ENCODE measurements at places on chromosomes 3 and 15.

- no peak for DNase-seq
These were observed 28.6 kb downstream of the LRTM1 start for GRCh38 chr3:54899273-54899672.

- peak; percentile 49 for DNase-seq
These were observed 140.5 kb upstream of the CADPS start for GRCh38 chr3:63015614-63016309.

DNA sequence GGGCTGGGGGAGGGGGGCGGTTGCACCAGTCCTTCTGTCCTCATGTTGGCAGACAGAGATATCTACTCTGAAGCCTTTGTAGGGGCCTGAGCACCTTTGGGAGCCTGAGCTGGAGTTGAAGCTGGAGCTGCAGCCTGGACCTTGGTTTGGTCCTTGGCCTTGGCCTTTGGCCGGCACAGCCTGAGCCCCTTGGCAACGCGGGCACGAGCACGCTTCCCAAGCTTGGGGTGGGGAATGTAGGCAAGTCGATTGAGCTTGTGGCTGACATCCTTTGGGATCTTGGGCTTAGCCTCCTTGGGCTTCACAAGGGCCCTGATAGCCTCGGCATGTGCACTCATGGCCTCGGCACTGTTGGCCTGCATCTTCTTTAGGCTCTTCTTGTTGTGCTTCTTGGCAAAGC, 8.1 kb upstream of the ST6GAL1 start:
- DNase-seq, result peak; percentile 10

- DNase-seq, result peak; percentile 97
These were observed at the start of gene SPSB4 for GRCh38 chr3:141050576-141051442. Gene SPSB4 (plus strand): TSS chr3:141051347. CDS start chr3:141066105, 14,758 bp downstream.

DNA sequence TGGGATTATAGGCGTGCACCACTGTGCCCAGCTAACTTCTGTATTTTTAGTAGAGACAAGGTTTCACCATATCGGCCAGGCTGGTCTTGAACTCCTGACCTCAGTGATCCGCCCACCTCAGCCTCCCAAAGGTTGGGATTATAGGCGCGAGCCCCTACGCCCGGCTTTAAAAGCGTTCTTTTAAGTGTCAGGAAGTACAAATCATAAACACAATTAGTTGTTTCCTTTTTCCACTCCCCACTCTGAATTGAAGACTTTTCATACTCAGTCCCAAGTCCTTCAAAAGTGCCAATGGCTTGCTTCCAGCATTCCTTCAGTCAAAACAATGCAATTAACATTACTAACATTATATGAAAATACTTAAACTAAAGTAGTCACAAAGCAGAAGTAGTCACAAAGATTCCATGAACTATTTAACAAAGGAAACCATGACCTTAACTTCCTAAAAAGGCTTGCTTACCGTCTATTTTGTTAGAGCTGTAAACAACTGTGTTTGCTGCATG, 8.1 kb downstream of the WDR82 start:
- DNase-seq, result no peak

- DNase-seq, result no peak
These were observed 13.4 kb downstream of the SPICE1 start for GRCh38 chr3:113501597-113501996.

DNA sequence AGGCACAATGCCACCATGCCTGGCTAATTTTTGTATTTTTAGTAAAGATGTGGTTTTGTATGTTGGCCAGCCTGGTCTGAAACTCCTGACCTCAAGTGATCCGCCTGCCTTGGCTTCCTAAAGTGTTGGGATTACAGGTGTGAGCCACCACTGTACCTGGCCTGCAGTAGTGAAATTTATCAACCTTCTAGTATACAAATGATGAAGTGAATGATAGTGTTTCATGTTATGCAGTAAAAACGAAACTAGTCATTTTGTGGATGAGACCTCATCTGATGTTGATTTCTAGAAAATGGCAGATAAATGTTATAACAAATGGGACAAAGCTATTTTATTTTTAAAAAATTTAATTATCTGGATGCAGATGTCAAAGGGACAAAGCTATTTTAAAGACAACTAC, 32.9 kb downstream of the NXPE3 start:
- no peak for DNase-seq

DNA sequence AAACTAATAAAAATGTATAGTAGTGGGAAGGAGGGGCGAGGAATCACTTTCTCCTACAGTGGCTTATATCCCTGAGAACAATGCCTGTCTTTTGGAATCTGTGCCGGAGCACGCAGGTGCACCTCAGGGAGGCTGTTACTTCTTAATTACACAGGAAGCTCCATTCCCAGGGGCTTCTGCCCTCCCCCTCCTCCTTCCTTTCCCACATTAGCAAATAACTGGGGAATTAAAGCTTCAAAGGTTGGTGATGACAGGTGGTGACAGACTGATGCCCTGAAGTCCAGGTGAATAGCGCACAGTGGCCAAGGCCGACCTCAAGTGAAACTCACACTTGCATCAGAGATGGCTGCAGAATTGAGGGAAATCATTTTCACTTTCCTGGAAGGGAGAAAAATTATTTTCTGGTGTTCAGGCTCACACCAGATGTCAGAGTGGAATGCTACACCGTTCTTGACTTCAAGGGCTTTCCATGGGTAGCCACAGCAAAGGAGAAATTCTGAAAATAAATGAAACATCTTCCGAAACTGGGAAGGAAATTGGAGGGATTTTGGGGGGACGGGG, 3.7 kb downstream of the GRAMD2A start:
- DNase-seq, result no peak

DNA sequence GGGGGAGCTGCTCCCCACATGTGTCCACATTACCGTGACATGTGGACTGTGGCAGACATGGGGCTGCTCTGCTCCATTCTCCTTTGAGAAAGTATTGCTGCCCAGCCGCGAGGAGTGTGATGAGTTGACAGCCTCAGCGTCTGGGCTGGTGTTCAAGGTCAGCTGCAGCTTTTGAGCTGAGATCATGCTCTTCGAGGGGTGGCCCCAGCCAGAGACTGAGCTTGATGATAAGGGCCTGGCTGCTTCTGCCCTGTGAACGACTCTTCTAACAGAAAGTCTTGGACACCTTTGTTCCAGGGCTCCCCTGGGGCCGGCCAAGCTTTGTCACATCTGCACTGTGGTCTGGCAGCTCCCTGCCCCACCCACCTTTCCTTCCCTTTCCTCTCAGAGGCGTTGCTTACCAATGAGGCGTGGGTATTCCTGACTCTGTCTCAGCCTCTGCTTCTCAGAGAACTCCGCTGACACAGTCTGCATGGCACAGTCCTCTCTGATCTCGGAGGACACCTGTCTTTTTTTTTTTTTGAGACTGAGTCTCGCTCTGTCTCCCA, 86.6 kb downstream of the CHRD start:
- no peak for DNase-seq

- no peak for DNase-seq
These were observed 7.6 kb downstream of the ZMAT3 start for GRCh38 chr3:179063945-179064560.

- no peak for DNase-seq
These were observed 34.4 kb downstream of the TFRC start for GRCh38 chr3:196047391-196048030.

All from H7 (cell line).